ENCODE measurements at places on chromosomes 16 and 17.

DNA sequence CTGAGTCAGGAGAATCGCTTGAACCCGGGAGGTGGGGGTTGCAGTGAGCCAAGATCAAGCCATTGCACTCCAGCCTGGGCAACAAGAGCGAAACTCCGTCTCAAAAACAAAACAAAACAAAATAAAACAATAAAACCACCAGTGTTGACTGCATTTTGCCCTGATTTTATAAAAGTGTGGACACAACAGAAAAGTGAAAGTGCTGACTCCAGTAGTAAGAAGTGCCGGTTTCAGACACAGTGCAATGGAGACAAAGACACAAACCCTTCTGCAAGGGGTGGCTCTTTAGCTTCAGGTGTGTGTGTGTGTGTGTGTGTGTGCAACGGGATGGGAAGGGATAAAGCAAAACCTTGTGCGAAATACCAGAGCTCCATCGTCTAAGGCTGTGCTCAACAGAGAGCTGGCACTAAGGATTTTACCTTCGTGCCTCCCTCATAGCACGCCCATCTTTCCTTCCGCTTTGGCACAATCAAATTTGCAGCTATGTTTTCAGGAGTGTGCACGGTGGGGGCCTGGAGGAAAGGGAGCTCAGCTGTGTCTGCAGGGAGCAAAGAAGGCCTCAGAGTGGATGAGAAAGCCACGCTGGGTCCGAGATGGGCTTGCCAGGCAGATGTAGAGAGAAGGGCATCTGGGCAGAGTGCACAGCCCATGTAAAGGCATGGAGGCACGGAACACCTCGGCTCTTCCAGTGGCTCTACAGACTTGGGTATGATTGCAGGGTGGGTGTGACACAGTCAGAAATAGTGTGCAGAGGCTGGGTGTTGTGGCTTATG, 15.5 kb downstream of the MXRA7 start:
- DNase-seq: no peak

- DNase-seq: no peak
These were observed 3.1 kb upstream of the MMP2 start for GRCh38 chr16:55475919-55476318.

DNA sequence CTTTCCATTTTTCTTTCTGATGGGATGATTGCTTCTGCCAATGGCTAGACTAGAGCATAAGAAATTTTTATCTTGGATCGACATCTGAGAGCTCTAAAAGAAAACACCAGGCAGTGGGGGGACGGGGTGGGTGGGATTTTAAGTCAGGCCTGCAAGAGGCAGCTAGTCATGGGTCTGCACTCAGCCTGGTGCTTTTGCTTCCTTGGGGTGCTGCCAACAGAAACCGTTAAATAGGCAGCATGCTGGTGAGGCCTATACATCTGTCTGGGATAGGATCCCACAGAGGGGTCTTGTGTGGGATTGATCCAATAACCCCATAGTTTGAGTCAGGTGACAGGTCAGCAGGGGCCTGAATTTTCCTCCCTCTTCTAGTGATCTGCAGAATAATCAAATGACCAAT, 26.9 kb downstream of the ZNRF1 start:
- DNase-seq: no peak

DNA sequence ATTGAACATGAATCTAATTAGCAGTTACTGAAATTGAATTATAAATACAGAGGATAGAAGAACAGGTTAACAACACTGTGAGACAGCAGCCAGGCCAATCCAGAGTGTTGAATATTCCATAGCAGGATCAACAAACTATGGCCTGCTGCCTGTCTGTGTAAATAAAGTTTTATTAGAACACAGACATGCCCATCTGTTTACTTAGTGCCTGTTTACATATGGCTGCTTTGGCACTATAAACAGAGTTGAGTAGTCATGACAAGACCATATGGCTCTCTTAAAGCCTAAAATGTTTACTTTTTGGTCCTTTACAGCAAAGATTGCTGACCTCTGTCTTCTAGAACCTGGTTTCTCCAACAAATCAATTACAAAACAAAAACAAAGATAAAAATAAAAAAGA, 115.4 kb upstream of the CDC42EP4 start:
- DNase-seq: no peak

DNA sequence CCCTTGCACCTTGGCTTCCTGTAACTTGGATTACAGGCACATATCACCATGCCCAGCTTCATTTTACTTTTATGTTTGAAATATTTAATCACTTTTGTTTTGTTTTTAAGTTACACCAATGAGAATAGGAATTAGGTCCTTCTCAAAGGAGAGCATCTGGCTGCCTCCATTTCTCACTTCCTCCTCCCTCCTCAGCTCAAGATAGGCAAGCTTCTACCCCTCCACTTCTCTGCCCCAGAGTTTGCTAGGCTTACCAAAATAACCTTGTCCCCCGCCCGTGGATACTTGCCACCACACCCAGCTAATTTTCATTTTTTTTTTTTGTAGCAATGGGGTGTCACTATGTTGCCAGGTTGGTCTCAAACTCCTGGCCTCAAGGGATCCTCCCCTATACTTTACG, 17.9 kb downstream of the GABARAPL2 start:
- DNase-seq: no peak

DNA sequence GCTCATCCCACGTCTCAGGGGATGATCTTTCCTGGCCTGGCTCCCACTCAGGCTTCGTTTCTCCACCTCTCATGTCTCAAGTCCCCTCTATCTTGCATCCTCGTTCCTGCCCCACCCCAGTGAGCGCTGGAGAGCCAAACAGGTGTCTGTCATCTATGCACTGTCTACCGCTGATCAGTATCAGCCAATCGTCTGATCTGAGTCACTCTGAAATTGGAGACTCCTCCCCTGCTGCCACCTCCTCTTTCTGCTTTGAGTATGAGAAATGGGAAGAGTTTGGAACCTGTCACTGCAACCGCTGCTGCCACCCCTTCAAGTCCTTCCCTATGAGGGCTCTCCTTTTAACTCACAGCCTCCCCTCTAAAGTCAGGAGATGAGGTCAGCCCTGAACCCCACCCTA, 28.0 kb downstream of the FZD2 start:
- DNase-seq: no peak

Data from stimulated activated CD4-positive, alpha-beta T cell treated with anti-CD3 and anti-CD28 coated beads, Interleukin-4, amount 100 ng/mL, for 48 hours (primary cell).